ENCODE measurements at places on chromosomes 6 and 20.

GRCh38 chr20:48949304-48950170, 28.0 kb downstream of the ARFGEF2 start:
- DNase-seq, result no peak

DNA sequence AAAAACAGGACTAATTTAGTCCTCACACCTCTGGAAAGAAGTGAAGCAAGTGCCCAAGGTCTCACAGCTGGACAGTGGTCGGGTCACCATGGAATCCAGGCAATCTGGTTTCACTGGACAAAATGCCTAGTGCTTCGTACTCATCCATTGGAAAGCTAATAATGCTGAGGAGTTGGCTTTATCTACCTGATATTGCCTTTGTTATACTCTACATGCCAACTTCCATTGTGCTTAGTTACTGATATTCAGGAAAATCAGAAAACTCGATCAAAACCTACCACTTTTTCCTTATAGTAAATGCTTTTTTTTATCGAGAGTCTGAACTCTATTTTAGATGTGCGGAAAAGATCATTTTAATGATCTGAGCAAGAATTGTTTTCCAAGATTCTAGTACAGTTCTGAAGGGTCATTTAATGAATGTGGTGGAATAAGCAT, 966 bp downstream of the CFAP206 start:
- no peak for DNase-seq

DNA sequence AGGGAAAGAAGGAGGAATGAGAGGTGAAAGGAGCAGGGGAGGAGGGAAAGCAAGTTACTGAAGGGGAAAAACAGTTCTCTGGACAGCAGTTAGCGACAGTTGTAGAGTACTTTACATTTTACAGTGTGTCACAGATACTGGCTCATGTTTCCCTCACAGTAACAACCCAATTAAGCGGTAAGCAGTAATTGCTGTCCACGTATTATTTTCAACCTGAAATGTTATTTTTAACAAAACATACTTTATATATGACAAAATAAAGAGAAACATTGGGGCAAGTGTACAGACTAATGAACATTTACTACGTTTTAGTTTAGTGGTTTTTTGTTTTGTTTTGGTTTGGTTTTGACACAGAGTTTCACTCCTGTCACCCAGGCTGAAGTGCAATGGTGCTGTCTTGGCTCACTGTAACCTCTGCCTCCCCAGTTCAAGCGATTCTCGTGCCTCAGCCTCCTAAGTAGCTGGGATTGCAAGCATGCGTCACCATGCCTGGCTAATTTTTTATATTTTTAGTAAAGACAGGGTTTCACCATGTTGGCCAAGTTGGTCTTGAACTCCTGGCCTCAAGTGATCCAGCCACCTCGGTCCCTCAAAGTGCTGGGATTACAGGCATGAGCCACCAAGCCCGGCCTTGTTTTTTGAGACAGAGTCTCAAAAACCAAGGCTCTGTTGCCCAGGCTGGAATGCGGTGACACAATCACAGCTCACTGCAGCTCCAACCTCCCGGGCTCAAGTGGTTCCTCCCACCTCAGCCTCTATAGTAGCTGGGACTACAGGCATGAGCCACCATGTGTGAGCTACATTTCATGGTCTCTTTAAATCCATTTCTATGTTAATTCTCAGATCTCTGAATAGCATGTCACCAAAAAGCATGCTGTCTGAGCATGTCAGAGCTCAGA, 22.6 kb upstream of the BTN3A2 start:
- DNase-seq, result no peak

GRCh38 chr20:46129955-46130481, 11.9 kb downstream of the CD40 start:
- no peak for DNase-seq

DNA sequence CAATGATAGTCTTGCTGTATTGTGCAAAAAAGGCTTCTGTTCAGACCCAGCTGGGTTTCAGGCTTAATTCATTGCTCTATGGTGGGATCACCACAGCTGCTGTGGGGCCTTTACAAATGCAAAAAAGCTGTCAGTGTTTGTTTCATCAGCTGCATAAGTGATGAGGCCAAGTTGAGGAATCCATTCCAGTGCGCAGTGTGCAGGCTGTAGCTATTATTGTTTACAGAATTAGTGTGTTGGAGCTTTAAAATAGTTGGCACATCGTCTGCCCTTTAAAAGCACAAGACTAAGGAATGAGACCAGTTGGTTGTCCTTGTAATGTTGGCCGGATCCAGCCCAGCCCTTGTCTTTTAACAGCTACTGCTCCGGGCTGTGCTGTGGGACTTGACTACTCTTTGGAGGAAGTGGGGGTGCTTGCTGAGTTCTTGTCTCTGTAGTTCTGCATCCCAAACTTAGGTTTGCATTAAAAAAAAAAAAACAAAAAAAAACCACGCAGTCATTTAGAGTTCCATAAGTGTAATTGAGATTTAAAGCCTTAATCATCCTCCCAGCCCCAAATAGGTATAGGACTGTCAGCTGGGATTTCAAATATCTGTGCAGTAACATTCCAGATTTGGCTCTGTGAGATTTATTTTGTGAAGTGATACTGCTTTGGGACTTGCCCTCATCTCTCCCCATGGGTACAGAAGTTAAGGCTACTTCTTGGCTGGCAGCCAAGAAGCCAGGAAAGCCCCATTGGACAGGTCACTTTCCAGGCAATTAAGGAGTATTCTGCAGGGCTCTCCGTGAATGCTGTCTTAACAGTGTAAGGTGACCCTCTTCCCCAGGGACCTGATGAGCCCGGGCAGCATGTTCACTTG, 19.3 kb downstream of the JARID2 start:
- DNase-seq, result no peak

GRCh38 chr20:25984933-25985332, 288.3 kb upstream of the ZNF337 start:
- DNase-seq, result no peak
